ENCODE measurements at places on chromosomes 16 and 17. TPM values are rescaled to one million over a fixed set of nuclear protein-coding genes. Genes with fewer than 3 reads are reported as not detected.

CSH2 gene
- not detected for polyA plus RNA-seq

DNA sequence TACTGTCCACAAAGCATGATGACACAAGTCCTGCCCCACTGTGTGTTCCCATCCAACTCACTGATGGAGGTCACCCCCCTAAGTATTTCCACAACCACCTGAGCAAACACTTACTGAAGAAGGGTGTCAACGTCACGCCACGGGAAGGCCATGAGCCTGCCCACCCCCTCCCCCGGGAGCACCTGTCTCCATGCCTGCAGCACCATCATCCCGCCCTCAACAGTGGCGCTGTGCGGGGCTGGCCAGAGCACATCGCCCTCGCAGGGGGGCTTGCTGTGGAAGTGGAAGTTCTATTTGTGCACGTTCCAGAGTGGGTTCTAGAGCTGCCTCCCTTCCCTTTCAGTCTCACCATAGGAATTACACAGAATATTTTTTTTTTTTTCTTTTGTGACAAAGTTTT lies 4.3 kb upstream of the MBTPS1 start:
- no peak overlapping the region for H3K27ac ChIP-seq
- no peaks in the 10 kb centered on the region for H3K4me1 ChIP-seq
- no peak overlapping the region for H3K4me3 ChIP-seq
- no peak for DNase-seq

WNT3 gene
- 0.42 TPM for polyA plus RNA-seq

DNA sequence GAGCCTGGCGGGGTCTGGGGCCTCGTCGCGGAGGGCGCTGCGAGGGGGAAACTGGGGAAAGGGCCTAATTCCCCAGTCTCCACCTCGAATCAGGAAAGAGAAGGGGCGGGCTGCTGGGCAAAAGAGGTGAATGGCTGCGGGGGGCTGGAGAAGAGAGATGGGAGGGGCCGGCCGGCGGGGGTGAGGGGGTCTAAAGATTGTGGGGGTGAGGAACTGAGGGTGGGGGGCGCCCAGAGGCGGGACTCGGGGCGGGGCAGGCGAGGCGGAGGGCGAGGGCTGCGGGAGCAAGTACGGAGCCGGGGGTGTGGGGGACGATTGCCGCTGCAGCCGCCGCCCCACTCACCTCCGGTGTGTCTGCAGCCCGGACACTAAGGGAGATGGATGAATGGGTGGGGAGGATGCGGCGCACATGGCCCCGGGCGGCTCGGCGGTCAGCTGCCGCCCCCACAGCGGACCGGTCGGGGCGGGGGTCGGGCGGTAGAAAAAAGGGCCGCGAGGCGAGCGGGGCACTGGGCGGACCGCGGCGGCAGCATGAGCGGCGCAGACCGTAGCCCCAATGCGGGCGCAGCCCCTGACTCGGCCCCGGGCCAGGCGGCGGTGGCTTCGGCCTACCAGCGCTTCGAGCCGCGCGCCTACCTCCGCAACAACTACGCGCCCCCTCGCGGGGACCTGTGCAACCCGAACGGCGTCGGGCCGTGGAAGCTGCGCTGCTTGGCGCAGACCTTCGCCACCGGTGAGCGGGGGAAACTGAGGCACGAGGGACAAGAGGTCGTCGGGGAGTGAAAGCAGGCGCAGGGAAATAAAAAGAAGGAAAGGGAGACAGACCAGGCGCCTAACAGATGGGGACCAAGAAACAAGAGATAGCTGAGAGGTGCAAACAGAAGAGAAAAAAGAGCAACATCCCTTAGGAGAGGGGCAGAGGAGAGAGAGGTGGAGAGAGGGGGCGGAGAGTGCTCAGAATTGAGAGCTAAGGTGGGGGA lies at the start of gene PNMT:
PNMT (plus strand) TSS at position 509 of the 980 bp plus-strand sequence; CDS start at position 532, 23 bp downstream.
- H3K4me3 ChIP-seq: no peak within 1 kb of the TSS
- DNase-seq: peak; percentile 60
- H3K27me3 ChIP-seq: no peaks in the 10 kb centered on the region
- no peaks in the 10 kb centered on the region for H3K4me1 ChIP-seq
- no peak within 1 kb of the TSS for H3K27ac ChIP-seq

GRB2 gene
- polyA plus RNA-seq: 24.4 TPM

GRCh38 chr16:85473323-85473722 lies 139.8 kb upstream of the GSE1 start:
- H3K4me1 ChIP-seq: no peaks in the 10 kb centered on the region
- DNase-seq: no peak
- H3K27ac ChIP-seq: no peak overlapping the region

C17orf50 gene
- polyA plus RNA-seq: 0.12 TPM

- no peak overlapping the region for H3K27ac ChIP-seq
- H3K27me3 ChIP-seq: no peaks in the 10 kb centered on the region
- no peak for DNase-seq
- H3K36me3 ChIP-seq: no peaks in the 10 kb centered on the region
- peaks cover 20% of the 10 kb centered on the region for H3K4me1 ChIP-seq
These were observed 2.2 kb downstream of the HID1 start for GRCh38 chr17:74970395-74970794.

DNA sequence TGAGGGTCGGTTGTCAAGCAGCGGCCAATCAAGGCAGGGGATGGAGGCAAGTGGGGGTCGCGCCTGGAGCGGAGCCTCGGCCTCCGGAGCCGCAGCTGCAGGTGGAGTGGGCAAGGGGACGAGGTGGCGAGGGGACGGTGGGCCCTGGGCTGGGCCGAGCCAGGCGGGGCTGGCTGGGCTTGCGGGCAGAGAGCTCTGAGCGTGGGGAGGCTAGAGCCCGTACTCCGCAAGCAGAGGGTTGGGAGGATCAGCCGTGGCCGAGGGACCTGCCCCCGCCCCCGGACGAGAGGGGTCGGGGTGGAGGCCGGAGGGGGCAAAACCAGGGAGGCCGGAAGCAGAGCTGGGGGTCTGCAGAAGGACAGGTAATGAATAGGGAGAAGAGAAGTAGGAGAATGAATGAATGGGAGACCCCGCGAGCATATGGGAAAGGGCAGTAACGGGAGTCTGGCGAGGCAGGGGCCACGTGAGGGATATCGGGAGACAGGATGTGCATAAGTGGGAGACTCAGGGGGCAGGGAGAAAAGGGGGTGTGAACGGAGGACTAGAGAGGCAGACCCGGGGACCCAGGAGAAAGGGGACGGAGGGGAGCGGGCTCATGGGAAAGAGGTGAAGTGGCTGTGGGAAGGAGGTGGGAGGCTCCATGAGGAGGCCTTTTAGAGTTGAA lies at the start of gene KATNB1:
KATNB1 (plus strand) TSS at position 16 of the 664 bp plus-strand sequence. CDS start 1,474 bp downstream, outside the sequence.
- peak; percentile 55 for DNase-seq
- H3K27me3 ChIP-seq: no peaks in the 10 kb centered on the region
- H3K36me3 ChIP-seq: no peaks in the 10 kb centered on the region
- H3K4me1 ChIP-seq: no peaks in the 10 kb centered on the region

DNA sequence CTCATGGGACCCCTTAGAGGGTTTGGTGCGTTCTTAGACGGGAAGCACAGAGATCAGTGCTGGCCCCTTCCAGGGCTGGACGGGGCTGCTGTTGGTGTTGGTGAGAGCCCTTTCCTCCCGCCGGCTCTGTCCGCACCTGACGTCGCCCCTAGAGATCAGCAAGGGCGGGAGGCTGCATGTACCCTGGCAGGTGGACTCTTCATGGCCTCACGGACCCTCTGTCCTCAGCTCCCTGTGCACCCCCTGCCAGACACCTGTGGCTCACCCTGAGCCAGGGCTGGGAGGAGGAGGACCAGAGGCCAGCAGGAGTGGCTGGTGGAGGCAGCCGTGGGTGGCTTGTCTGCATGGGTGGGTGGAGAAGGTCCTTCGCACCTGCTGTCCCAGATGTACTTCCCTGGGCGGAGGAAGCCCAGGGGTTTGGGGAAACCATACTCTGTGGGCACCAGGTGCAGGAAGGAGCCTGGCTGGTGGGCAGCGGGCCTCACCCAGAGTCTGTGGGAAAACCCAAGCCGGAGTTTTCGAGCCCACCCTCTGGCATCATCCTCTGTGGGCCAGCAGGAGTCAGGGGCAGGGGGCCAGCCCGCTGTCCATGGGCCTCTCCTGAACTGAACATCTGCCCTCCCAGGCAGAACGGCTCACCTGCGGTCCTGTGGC lies 348.6 kb downstream of the SEC14L1 start:
- no peak overlapping the region for H3K27ac ChIP-seq
- no peaks in the 10 kb centered on the region for H3K36me3 ChIP-seq
- no peaks in the 10 kb centered on the region for H3K27me3 ChIP-seq
- DNase-seq: no peak
- no peaks in the 10 kb centered on the region for H3K4me1 ChIP-seq
- H3K4me3 ChIP-seq: no peak overlapping the region

DNA sequence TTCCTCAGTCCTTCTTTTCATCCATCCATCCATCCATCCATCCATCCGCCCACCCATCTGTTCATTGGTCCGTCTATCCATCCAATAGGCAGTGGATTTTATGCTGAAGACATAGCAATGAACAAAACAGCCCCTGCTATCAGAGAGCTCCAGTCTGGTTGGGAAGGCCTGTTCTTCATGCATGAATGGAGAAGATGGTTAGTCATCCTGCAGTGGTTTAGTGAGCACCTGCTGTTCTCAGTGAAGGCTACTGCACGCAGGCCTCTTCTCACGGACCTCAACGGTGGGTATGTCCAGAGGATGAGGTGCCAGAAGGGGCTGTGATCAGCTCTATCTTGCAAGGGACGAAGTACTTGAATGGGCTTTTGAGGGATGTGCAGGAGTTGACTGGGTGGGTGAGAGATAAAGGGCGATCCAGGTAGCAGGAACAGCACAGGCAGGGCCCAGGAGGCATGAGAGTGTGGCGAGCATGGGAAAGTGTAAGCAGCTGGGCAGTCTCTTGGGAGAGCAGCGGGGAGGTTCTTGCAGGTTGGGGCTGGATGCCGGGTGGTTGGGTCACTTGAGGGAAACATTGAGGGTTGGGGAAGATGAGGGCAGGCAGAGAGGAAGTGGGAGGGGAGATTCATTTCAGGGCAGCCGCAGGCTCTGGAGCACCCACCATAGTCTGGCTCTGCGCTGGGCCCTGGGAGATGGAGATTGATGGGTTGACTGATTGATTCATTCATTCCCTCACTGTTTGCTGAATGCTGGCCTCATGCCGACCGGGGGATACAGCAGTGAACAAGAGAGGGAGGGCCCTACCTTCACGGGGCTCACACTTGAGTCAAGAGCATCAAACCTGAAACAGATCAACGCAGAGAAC lies 115.0 kb upstream of the CIBAR2 start:
- H3K27me3 ChIP-seq: no peaks in the 10 kb centered on the region
- no peak overlapping the region for H3K27ac ChIP-seq
- no peak overlapping the region for H3K4me3 ChIP-seq
- peaks cover 3% of the 10 kb centered on the region for H3K4me1 ChIP-seq
- no peaks in the 10 kb centered on the region for H3K36me3 ChIP-seq

DNA sequence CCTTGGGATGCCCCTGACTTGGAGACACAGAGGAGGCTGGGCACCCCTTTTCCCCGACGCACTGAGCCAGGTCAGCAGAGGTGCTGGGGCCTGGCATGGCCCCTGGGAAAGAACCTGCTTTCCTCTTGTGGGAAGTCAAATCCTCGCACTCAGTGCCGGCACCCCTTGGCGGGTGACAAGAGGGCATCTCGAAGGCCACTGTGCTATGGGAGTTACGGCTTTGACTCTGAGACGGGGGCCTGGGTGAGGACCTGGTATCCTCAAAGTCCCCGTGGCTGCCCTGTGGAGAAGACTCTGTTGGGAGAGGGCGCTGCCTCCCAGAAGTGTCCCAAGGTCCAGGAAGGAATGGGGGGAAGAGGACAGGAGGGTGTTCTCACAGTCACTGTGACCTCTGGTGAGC lies 117.0 kb downstream of the METRNL start:
- H3K4me3 ChIP-seq: no peak overlapping the region
- no peak overlapping the region for H3K27ac ChIP-seq
- H3K27me3 ChIP-seq: no peaks in the 10 kb centered on the region
- H3K36me3 ChIP-seq: no peaks in the 10 kb centered on the region

- DNase-seq: no peak
- H3K4me1 ChIP-seq: no peaks in the 10 kb centered on the region
- H3K4me3 ChIP-seq: no peak overlapping the region
- H3K27ac ChIP-seq: no peak overlapping the region
These were observed 13.0 kb downstream of the CDH13 start for GRCh38 chr16:82639666-82640336.

MAF gene
- 3.0 TPM for polyA plus RNA-seq
